ENCODE measurements at places on chromosomes 11 and 22.

DNA sequence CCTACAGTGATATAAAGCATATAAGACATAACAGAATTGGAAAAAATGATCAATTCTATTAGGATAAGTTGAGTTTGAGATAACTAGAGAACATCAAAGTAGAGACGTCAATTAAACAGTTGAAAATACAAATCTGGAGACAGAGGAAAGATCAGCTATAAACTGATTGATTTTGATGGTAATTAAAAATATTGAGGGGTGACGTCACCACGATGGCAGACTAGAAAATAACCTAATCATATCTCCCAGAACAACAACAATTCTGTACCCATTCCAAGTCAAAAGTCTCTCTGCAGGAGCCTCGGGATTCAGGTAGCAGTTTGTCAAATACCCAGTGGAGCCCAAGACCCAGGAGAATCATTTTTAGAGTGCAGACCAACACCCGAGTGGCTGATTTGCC lies 28.9 kb downstream of the MS4A13 start:
- no peak for DNase-seq

DNA sequence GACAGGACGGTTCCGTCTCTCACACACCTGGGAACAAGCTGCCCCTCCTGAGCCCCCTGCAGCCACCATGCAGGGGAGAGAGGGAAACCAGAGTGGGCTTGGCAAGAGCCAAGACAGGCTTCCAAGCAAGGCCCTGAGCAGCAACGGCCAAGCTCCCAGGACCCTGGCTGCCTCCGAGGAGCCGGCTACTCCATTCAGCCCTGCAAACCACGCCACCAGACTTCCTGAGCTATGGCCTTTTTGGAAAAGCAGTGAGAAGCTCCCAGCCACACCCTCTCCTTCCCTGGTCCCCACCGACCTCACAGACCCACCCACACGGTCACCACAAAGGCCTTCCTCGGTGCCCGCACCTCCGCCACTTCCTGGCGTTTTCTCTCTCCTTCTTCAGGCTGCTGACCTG lies 479.0 kb downstream of the BRD1 start:
- no peak for DNase-seq

GRCh38 chr22:46589871-46590271 lies 30.3 kb upstream of the GRAMD4 start:
- DNase-seq = no peak

- DNase-seq = no peak
These were observed 2.1 kb upstream of the CACNA1I start for GRCh38 chr22:39568278-39568981.

DNA sequence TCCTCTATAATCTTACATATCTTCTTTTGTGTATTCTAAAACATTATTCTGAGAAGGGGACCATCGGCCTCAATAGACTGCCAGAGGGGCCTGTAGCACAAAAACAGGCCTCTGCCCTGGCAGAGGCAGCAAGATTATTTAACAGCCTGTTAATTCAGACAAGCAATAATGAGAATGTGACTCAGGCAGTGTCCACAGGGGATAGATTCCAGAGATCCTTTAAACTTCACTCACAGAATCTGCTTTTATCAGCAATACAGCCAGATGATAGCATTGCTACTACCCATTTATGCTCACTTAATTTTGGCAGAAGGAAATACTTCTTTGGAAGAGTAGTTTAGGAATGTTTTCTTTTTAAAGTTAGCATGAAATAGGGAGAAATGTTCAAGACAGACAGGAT lies 44.9 kb downstream of the AAMDC start:
- DNase-seq = no peak

DNA sequence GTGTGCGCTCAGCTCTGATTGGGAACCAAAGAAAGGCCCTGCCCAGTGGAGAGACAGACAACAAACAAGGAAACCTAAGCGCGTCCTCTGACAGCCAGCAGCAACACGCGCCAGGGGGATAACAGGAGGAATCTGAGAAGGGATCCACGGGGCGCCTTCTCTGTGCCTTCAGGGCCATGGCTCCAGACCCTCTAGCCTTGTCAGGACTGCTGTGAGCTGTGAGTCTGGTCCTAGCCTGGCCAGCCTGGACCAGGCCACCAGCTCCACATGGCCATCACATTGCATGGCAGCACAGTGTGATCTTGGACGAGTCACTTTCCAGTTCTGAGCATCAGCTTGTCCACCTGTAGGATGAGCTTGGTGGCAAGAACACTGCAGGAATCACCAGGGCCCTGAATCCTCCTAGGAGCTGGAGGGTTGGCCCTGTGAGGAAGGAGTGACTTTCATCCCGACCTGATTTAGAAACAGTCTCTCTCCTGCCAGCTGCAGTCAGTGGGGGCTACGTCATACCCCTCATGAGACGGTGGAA lies 11.8 kb upstream of the MGAT3 start:
- DNase-seq = no peak

DNA sequence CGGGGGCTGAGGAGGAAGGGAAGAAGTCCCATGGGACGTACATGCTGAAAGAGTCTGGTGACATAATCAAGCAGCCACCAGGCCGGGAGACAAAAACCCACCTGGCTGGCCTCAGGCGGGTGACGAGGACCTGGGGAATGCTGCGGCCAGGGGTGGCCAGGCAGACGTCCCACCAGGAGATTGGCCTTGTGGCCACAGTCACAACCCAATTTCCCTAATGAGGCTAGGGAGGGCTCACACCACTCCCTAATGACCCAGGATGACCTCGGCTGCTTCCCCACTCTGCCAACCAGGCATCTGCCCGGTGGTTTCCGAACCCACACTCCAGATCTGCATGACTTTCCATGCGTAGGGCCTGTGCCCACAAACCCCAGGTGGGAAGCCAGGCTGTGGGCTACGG lies 66.9 kb downstream of the SCUBE1 start:
- DNase-seq = no peak

DNA sequence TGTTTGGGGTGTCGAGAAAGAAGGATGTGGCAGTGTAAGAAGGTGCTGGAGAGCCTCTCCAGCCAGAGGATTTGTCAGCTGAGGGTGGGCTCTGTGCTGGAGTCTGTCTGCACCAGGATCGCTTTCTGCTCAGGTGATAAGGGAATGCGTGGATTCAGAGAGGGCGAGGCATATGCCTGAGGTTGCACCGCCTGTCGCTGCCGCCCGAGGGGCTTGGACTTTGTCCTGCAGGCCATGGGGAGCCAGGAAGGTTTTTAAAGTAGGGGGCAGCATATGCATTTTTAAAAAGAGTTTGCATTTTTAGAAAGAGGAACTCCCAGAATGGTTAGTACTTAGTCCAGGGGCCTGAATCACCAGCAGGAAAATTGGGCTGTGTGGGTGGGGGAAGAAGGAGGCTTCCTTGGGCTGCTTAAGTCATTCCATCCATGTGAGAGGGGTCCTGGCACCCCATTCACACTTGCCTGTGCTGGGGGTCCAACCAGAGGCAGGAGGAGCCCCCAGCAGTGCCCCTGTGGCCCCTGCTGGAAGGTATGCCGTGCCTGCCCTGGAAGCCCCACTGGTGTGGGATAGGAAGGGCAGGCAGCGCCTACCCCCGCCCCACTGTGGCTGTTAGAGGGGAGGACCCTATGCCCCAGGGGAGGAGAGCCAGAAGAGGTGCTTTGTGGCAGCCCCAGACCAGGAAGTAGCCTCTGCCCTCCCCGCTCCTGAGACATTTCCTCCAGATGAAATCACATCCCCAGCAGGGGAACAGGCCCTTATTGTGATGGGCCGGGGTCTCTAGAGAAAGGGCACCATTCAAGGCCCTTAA lies 35.8 kb upstream of the MYRF start:
- no peak for DNase-seq

DNA sequence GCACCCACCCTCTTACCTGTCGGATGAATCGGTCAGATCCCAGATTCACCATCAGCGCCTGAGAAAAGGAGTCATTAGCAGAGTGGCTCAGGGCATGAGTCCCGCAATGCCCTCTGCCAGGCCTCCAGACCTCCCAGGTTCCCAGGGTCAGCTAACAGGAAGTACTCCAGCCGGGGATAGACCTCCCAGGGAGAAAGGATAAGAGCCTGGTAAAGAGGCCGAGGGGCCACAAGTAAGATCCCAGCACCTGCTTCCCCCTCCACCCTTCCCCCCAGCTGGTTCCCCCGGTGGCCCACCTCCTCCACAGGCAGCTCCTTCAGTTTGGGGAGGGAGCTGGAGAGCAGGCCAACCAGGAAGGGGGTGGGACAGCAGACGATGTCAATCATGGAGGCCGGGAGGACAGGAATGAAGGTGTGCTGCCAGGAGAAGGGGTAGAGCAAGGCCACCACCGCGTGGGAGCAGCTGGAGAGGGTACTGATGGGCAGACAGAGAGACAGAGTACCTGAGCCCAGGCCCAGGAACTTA lies 16.4 kb downstream of the RPL27A start:
- no peak for DNase-seq

DNA sequence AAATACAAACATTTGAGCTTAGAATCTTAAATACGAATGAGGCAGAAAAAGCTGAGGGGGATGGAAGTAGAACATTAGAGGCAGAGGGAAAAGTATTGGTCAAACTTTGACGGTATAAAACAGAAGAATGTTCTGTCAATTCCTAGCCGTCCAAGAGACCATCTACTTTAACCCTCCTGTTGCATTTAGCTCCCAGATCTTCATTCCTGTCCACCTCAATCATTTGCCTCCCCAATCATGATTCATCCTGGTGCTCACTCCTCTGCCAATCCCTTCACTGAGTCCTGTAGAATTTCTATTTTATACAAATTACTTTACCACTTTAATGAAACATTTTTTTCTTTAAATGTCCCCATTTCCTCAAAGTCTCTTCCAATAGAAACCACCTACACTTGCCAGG lies 28.2 kb downstream of the C2CD3 start:
- no peak for DNase-seq

DNA sequence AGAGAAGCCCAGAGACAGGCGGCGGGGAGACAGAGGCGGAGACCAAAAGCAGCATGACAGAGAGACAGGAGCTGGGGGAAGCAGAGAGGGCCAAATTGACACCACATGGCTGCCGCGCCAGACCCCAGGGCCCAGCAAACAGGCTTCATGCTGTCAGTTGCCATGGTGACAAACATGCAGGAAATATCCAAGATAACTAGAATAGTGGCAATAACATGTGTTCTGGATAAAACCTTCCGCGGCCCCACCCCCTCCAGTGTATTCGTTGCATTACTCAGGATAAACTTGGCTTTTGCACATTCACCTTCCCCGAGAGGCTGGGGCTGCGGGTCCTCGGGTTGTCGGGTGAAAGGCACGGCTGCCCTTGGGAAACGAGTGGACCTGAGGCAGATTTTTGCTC lies 49.9 kb upstream of the CDON start:
- no peak for DNase-seq

GRCh38 chr11:57276169-57276970 lies 39.3 kb upstream of the APLNR start:
- no peak for DNase-seq

- no peak for DNase-seq
These were observed 204.0 kb upstream of the B3GAT1 start for GRCh38 chr11:134616038-134616437.

DNA sequence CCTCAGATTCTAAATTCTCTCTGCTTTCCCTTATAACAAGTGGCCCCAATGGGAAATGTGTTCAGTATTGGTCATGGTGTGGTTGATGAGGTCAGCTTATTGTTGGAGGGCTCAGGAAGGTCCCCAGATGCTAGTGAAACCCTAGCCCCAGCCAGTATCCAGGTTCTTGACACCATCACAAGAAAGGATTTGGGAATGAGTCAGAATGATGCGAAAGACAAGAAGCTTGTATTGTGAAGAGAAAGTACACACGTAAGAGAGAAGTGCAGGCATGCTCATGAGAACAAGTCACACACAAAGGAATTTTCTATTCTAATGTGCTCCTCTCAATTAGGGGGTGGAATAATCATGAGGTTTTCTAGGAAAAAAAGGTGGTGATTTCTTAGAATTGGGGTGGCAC lies 34.9 kb upstream of the TRPC6 start:
- no peak for DNase-seq

GRCh38 chr11:126135235-126136176 lies 72.8 kb upstream of the CDON start:
- no peak for DNase-seq

Data from stimulated activated CD8-positive, alpha-beta memory T cell treated with anti-CD3 and anti-CD28 coated beads, Interleukin-4, amount 100 ng/mL, for 24 hours (primary cell).